ENCODE measurements at places on chromosomes 12 and 14.

GRCh38 chr12:9634177-9634803, 26.6 kb upstream of the KLRB1 start:
- DNase-seq = peak; percentile 56

- DNase-seq = no peak
Observed at GRCh38 chr12:124413401-124413800, 118.5 kb downstream of the RFLNA start.

GRCh38 chr12:3520711-3521110, 29.7 kb downstream of the PRMT8 start:
- no peak for DNase-seq

DNA sequence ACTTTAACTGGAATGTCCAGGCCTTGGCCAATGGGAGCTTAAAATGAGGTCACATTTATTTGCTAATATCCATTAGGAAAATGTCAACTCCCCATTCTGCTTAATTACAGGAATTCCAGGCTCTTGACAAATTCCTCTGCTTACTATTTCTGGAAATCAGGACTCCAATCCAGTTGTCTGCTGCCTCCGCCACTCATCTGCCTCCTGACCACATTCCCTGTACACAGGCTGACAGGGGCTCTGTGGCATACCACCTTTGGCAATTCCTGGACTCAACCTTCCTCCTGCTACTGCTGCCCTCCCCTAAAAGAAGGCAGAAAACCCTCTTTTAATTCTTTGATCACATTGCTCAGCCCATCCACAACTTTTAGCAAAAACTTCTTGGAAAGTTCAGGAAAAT, 37.9 kb downstream of the KICS2 start:
- DNase-seq = no peak

GRCh38 chr12:54134395-54134794, 54.4 kb downstream of the SMUG1 start:
- no peak for DNase-seq

DNA sequence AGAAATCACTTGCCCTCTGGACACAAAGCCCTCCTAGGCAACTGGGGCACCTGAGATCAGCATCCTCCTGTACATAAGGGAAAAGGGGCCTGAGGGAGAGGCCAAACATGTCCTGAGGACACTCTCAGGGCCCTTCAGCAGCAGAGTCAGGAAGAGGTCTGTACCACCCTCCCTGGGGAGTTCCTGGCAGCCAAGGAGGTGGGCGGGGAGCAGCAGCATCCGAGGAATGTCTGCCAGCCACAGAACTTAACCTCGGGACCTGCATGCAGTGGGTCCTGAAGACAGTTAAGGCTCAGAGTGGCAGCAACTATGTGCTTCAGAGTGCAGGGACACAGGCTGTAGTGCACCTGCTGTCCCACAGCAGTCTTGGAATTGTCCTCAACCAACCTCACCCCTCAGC, 62.1 kb downstream of the SPTB start:
- no peak for DNase-seq

GRCh38 chr14:51422704-51423103, 182.7 kb downstream of the TMX1 start:
- DNase-seq = no peak

DNA sequence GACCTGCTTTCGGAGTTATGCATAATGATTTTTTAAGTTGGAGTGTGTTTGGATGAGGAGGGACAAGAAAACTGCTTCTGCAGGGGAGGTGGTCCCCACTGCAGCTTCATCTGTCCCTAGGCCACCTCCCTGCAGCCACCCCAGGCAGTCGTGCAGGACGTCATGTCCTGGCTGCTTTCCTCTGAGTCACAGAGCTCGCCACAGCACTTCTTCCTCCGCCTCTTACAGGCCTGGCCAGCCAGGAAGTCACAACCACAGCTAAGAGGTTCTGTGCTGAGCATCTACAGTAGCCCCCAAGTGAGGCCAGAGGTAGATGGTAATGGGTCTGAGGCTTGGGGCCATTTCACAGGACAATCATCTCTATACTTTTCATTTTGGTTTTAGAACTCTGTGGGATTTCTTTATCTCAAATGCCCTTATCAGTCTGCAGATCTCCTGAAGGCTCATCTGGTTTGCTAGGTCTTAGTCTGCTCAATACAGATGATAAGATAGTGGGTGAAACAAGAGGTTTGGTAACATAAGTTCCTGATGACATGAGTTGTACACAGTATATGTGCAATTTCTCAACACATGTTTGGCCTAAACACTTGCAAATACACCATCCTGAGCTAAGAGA, 106.4 kb downstream of the ARF6 start:
- peak; percentile 54 for DNase-seq

DNA sequence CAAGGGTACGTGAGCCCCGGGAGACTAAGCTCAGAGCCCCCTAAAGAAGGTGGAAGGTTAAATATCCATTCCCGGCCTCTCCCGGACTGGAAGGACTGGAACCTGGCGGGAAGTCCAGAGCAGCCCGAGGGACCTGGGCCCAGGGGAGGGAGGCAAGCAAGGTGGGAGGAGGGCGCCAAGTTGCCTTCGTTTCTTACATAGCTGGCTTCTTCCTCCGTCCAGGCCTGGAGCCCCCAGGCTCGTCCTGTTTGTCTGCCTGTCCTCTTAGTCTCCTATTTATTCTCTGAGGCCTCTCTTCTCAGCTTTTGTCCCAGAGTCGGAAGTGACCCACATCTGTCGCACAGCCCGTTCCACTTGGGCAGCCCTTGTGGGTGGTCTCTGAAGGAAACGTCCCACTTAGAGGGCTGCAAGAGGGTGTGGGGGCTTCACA, 745 bp downstream of the PCK2 start:
- DNase-seq = no peak

Measured in activated T-helper 9 cell treated with anti-CD3 and anti-CD28 coated beads, Interleukin-2, amount 50 U/mL, for 16 hours (primary cell).